ENCODE measurements at places on chromosomes 2 and 18.

- no peak for DNase-seq
Measured at GRCh38 chr2:120307482-120307881, 38.5 kb upstream of the INHBB start.

GRCh38 chr2:26059542-26059941 is 25.7 kb downstream of the RAB10 start:
- no peak for DNase-seq

GRCh38 chr2:2054363-2054882 is 276.7 kb downstream of the MYT1L start:
- DNase-seq = no peak

GRCh38 chr2:136539355-136539754 is 226.0 kb upstream of the THSD7B start:
- no peak for DNase-seq

DNA sequence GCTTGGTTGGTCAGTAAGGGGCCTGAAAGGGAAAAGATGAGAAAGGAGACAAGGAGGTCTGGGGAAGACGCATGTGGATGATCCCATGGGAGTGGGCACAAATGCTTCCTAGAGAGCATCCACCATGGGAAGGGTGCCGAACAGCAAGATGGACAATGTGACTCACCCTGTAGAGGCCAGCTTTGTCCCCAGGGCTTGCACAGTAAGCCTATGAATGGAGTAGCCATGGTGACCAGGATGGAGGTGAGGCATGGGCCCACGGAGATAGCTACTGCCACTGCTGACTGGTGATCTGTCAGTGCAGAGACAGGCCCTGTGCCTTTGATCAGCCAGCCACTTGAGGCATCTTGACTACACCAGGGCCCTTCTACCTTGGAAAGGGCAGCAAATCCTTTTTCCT is 172.6 kb downstream of the HAUS1 start:
- DNase-seq = no peak

DNA sequence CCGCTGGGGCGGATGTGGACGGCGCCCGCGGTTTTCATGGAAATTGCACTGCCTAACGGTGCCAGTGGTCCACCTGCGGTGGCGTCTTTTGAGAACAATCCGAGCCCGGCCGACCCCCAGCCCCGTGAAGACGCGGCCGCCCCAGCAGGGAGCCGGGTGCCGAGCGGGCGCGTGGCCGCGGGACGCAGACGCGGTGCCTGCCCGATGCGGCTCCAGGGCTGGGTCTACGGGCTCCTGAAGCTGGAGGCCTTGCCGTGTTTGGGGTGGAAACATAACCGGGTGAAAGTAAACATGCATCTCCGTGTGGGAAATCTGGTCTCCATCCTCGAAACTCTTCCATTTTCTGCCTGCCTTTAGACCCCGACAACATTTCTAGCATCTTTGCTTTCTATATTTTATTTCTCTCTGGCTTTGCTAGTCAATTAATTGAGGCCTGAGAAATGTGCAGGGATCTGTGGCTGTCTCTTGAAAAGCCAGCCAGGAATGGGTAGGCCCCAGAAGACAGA is 572 bp downstream of the INPP4A start:
- DNase-seq = no peak

GRCh38 chr2:190179754-190180312 is 117.3 kb upstream of the MSTN start:
- no peak for DNase-seq

GRCh38 chr18:23291456-23292205 is 156.3 kb downstream of the CABLES1 start:
- DNase-seq = no peak

- DNase-seq = no peak
Measured at GRCh38 chr2:237482485-237482884, 4.6 kb upstream of the MLPH start.

DNA sequence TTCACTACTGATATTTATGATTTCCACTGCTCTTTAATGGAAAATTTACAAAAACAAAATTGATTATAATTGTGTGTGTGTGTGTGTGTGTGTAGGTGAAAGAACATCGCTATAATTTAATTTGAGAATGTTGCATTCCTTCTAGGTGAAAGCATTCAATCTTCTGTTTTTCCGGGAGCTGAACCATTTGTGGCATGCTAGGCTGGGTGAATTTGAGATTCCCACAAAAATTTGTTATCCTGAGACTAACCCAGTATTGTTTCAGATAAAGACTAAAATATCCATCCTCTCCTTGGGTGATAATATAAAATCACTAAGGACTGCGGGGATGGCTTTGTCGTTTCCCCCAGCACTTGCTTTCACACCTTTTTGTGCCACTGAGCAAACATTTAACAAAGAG is 911.2 kb upstream of the PIK3C3 start:
- DNase-seq = no peak

- no peak for DNase-seq
Measured at GRCh38 chr2:70304498-70304897, 2.6 kb upstream of the FAM136A start.

DNA sequence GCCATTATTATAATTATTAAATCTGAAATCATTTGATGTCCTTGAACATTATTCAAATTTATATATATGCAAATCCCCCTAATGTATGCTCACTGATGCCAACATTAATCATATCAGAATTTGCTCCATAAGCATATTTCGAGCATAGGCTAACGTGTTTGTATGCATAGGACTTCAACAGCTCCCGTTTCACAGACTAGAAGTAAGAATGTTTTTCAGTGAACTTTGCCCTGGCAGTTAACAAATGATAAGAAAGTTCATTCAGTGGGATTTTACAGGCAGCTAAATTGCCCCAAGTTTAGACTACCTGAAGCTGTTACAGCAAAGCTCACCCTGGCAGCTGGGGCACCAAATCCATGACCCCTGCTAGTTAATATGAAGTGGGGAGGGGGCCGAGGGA is 272.0 kb downstream of the LNPK start:
- no peak for DNase-seq

- DNase-seq = no peak
Measured at GRCh38 chr18:9931678-9932077, 17.9 kb downstream of the VAPA start.

DNA sequence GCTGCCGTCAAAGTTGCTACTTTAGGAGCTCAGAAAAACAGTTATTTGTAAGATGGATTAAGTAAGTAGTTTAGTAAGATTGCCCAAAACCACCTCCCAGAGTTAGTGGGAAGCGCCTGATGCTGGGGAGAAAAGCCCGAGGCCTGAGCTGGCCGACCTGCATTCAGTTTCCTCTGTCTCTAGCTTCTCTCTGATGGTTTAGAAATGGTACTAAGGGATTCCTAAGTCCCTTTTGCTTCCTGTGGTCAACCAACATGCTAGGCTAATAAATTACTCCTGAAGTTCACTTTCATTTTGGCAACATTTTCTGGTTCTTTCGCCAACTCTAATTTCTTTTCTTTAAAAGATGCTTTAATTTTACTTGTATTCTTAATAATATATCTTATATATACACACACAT is 60.1 kb downstream of the ASAP2 start:
- DNase-seq = no peak

- peak; percentile 16 for DNase-seq
Measured at GRCh38 chr18:48007955-48008701, 77.7 kb upstream of the SMAD2 start.

- DNase-seq = peak; percentile 43
Measured at GRCh38 chr2:134120733-134121630, 132.9 kb upstream of the MGAT5 start.

GRCh38 chr2:175228179-175228578 is 46.7 kb upstream of the ATP5MC3 start:
- no peak for DNase-seq

- no peak for DNase-seq
Measured at GRCh38 chr18:68784071-68784470, 13.8 kb upstream of the CCDC102B start.

- DNase-seq = no peak
Measured at GRCh38 chr2:196125596-196125995, 45.8 kb downstream of the STK17B start.

GRCh38 chr2:6955511-6956136 is 38.4 kb downstream of the RNF144A start:
- no peak for DNase-seq

GRCh38 chr2:120344976-120345581 is 857 bp upstream of the INHBB start:
- no peak for DNase-seq

DNA sequence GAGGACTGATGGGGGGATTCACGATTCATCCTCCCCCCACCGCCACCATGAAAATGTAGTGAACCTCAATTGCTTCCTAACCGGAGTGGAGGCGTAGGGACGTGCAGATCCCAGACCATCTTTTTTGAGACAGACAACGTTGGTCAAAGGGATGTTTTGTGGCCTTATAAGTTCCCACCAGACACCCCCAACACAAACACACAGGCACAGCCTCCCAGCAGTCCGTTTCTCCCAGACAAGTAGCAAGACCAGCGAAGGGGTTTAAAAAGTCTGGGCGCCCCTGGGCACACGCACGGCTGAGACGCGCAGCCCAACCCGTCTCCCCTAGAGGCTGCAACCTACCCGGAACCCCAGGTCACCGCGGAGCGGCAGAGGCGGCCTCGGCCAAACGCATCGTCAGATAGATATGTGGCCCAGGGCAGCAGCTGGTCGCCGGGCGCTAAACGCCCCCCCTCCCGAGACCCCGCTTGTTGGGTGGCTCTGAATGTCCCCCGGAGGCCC is 1.3 kb downstream of the GBX2 start:
- DNase-seq = no peak

DNA sequence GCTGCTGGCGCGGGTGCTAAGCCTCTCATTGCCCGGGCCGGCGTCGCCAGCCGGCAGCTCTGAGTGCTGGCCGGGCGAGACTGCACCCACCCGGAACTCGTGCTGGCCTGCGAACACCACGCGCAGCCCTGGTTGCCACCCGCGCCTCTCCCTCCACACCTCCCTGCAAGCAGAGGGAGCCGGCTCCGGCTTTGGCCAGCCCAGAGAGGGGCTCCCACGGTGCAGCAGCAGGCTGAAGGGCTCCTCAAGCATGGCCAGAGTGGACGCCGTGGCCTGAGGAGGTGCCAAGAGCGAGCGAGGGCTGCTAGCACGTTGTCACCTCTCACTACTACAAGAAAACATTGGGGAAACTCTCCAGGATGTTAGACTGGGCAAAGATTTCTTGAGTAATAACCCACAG is 98.6 kb downstream of the SPIRE1 start:
- DNase-seq = no peak

- DNase-seq = no peak
Measured at GRCh38 chr18:44411262-44411905, 269.3 kb upstream of the SETBP1 start.

DNA sequence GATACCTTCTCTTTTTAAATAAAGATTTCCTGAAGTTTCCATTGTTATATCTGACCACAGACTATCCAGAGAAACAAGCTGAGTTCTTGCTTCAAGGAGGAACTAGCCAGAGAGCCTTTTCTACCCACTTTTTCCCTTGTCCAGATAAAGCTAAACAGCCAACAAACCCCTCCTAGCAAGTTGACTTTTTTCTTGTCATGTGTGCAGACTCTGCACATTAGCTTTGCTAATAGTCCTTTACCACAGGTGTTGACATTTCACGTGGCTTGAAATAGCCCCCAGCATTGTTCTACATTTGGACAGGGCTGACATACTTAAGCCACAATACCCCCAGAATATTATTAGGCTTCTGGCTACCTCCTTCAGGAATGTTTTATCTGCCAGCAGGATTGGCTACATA is 40.7 kb downstream of the PCBP1 start:
- DNase-seq = no peak

DNA sequence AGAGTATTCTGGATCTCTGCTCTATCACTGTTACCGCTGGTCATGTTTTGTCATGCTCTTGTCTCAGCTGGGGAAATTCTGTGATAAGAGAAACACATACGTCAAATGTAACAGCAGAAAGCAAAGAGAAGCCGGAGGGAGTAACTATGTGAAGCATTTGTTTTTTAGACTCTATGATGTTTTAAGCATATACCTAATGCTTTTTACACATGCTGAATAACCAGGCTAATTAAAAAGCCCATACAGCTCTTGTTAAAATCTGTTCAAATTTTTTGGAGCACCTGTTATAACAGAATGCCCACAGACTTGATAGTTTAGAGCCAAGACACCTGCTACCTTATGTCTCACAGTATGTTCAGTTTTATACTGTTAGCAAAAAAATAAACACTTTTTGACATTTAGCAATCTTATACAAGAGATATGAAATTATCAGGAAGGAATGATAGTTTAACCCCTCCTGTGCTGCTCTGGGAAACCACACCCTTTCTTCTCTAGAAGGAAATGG is 92.3 kb upstream of the TANK start:
- DNase-seq = no peak

- no peak for DNase-seq
Measured at GRCh38 chr18:11271954-11272353, 122.6 kb upstream of the PIEZO2 start.

- DNase-seq = no peak
Measured at GRCh38 chr18:573385-573784, 6.8 kb upstream of the CETN1 start.

DNA sequence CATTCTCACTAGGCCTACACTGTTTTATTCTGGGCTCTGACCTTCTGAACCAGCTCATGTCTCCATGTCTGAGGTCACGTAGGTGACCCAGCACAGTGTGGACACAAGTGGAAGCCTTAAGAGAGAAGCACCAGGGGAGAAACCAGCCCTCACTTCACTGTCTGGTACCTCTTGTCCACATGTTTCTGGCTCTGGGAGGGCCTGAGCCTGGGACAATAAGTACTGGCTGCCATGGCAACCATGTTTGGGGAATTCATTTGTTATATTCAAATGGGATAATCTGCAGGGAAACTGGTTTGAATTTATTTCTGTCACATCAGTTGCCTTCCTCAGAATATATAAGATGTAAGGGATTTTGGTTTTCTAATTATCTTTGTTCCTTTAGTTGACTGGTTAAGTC is 23.3 kb downstream of the MYO3B start:
- no peak for DNase-seq

DNA sequence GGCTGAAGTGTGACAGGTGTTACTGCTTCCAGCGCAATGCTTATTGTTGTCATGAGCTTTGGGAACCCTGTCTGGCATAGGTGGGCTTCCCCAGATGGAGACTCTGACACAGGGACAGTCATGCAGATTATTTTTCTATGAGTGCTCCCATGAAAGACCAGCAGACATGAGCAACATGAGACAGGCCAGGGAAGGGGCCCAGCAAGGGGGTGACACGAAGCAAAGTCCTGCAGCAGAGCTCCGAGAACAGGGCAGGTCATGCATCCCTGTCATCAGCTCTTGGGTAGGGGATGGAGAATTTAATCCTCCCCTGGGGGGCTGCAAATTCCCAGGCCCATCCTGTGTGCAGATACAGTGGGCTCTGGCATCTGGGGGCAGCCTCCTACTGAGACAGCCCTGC is 77.4 kb downstream of the CTAGE1 start:
- DNase-seq = no peak

DNA sequence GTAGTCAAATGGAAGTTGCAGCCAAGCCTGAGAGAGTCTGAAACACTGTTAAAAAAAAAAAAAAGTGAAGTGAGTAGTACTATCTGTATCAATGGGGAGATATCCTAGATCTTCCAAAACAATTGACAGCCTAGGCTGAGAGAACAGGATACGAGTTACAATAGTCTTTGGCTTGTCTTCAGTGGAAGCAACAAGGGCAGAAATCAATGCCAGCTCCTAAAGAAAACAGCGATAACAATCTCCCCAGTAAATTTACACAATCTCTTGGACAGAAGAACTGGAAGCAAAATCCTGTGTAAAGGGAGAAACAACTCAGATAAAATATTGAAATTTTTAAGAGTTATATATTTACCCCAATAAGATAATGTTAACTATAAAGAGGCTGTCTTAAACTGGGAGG is 508.7 kb downstream of the LRRTM4 start:
- no peak for DNase-seq

Data from activated CD4-positive, alpha-beta T cell treated with anti-CD3 and anti-CD28 coated beads for 1 hour (primary cell).